ENCODE measurements at places on chromosomes 4 and X. TPM values are rescaled to one million over a fixed set of nuclear protein-coding genes. Genes with fewer than 3 reads are reported as not detected.

Gene RXFP1
- total RNA-seq: 1.5 TPM

Gene PABPC4L
- total RNA-seq: 3.7 TPM

Gene SSX3
- total RNA-seq: not detected

DNA sequence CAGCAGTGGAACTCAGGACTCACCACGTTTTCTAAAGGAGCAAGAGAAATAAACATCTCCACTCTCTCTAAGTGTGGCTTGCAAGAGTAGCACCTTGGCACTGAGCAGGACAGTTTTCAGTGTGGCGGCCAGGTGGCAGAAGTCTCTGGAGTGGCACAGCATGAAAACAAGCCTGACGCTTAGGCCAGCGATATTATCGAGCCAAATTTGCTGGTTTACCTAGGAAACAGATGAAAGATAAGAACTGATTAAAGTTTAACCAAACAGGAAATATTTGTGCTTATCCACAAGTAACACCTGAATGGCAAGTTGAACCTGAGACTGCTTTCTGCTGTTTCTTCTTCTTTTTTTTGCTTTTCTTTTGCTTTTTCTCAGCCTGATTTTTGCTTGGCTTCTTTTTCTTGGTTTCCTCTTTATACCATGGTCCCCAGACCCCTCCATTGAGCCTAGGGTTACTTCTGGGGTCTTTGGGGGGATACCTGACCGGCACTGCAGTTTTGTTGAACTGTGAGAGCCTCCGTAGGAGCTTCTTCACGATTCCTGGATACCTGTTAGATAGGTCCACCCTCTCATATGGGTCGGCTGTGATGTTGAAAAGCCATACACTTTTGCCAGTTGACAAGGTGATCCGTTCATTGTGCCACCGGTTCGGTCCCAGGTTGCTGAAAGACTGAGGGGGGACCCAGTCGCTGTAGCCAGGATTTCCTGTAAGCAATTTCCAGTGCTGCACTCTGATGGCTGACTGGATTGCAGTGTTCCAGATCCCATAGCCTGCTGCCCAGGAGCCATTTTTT is 77.3 kb downstream of the ARSJ start:
- DNase-seq: no peak

GRCh38 chr4:26950446-26950845 is 89.8 kb downstream of the STIM2 start:
- no peak for DNase-seq
